ENCODE measurements at places on chromosomes 7 and 10. TPM values are rescaled to one million over a fixed set of nuclear protein-coding genes. Genes with fewer than 3 reads are reported as not detected.

Gene WEE2
- total RNA-seq, result not detected

Gene SCIN
- total RNA-seq, result 0.17 TPM

Gene CHCHD3
- total RNA-seq, result 94.0 TPM

Gene OR2A1
- total RNA-seq, result under 0.01 TPM

Gene AKR1D1
- total RNA-seq, result not detected

Gene CYP26A1
- not detected for total RNA-seq

Gene DCLRE1A
- total RNA-seq, result 9.4 TPM

DNA sequence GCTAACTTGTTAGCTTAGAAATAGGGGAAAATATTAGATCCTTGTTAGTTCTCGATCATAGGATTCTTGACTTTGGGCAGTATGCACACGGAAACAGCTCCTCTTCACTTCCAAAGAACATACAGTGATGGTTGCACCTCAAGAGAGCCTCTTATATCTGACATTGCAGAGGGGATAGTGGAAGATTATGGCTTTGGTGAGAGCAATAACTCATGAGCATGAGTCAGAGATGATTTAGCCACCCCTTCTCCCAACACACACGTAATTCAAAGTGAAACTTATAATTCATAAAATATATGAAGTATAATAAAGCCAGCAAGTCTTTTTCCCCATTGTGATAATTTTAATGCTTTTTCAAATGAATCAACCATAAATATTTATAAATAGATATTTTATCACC, 683.7 kb downstream of the POM121L12 start:
- DNase-seq, result no peak

DNA sequence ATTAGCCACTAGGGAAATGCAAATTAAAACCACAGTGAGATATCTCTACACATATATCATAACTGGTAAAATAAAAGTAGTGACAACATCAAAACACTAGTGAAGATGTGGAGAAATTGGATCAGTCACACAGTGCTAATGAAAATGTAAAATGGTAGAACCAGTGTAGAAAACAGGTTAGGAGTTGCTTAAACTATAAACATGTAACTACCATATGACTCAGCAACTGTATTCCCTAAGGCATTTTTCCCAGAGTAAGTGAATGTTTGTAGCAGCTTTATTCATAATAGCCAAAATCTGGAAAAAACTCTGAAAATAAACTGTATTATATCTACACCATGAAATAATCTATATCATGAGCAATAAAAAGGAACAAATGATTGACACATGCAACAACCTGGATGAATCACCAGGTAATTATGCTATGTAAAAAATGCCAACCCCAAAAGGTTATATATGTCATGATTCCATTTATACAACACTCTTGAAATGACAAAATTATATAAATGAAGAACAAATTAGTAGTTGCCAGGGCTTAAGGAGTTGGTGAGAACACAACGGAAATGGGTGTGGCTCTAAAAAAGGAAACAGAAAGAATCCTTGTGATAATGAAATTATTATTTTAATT, 22.8 kb downstream of the SLC25A40 start:
- no peak for DNase-seq

- DNase-seq, result no peak
Observed at GRCh38 chr10:123966896-123967231, 75.3 kb upstream of the CPXM2 start.

DNA sequence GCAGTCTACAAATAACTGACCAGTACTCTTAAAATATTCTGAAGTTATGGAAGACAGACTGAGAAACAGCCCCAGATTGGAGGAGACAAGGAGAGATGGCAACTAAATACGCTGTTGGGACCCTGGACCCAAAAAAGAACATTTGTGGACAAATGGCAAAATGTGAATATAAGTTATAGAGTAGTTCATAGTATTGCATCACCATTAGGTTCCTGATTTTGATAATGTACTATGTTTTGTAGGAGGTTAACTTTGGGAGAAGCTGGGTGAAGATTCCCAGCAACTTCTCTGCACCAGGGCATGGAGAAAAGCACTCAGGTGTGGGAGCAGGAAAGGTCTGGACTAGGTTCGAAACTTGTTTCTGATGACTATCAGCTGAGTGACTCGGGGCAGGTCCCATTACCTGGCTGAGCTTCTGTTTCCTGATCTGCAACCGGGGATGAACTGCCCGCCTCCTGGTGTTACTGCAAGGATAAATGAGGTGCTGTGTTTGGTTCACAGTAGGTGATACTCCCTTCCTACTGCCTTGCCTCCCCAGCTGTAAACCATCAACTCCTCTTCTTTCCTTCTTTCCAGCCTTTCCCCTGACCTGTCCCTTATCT, 48.2 kb downstream of the EEPD1 start:
- DNase-seq, result no peak

GRCh38 chr10:73779539-73780197, 2.2 kb upstream of the CHCHD1 start:
- DNase-seq, result no peak

GRCh38 chr10:61211468-61211867, 241.7 kb downstream of the TMEM26 start:
- peak; percentile 3 for DNase-seq

DNA sequence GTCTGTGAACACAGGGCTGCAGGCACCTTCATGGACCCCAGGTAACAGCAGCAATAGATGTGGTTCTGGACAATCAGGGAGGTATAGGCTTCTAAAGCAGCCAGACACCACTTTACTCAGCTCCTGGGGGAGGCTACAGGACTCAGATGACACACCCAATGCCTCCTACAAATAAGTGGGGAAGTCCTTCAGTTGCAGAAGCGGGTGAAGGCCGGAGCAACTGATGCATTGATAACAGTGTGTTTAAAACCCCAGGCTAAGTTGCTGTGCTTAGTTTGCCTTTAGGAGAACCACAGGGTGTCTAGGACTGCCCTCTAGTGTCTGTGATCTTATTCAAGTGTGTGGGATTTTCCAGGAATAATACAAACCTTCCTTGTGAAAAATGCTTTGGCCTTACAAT, 5.9 kb upstream of the ITGA8 start:
- DNase-seq, result peak; percentile 48

DNA sequence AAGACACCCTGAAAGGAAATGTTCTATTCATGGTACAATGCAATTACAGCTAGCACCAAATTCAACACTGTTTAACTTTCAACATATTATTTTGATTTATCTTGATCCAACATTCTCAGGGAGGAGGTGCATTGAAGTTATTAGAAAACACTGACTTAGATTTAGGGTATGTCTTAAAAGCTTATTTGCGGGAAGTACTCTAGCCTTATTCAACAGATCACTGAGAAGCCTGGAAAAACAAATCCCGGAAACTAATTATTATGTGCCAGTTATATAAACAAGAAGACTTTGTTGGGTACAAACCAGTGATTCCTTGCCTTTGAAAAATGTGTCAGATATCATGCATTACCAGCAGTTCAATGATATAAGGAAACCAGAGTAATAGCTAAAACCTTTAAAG, 160.1 kb downstream of the CFTR start:
- DNase-seq, result no peak

- DNase-seq, result no peak
Observed at GRCh38 chr7:139124084-139124914, 14.8 kb upstream of the ZC3HAV1 start.

DNA sequence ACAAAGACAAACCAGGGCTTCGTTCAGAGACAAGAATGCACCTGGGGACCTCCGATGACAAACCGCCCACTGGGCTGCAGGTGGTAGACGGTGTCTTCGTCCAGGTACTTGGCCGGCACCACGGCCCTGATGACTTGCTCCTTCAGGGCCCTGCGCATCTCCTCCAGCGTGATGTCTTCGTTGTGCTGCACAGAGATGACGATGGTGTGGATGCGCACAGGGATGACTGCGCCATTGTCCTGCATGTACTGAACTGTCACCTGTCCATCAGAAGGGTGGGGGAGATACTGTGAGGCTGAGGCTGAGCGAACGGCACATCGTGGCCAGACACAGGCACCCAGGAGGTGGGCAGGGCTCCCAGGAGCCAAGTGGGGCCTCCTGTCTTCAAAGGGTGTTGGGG, 13.1 kb downstream of the MAT1A start:
- DNase-seq, result no peak

- DNase-seq, result peak; percentile 92
Observed at GRCh38 chr10:79488336-79488735, 24.0 kb upstream of the EIF5AL1 start.

GRCh38 chr7:76259124-76260093, 43.1 kb upstream of the HSPB1 start:
- no peak for DNase-seq

GRCh38 chr10:5447611-5448071, 35.3 kb downstream of the NET1 start:
- DNase-seq, result peak; percentile 49

GRCh38 chr10:83037653-83038052, 1101.7 kb upstream of the GHITM start:
- no peak for DNase-seq

GRCh38 chr7:99465421-99465768, 572 bp downstream of the ATP5MF start:
- DNase-seq, result no peak

DNA sequence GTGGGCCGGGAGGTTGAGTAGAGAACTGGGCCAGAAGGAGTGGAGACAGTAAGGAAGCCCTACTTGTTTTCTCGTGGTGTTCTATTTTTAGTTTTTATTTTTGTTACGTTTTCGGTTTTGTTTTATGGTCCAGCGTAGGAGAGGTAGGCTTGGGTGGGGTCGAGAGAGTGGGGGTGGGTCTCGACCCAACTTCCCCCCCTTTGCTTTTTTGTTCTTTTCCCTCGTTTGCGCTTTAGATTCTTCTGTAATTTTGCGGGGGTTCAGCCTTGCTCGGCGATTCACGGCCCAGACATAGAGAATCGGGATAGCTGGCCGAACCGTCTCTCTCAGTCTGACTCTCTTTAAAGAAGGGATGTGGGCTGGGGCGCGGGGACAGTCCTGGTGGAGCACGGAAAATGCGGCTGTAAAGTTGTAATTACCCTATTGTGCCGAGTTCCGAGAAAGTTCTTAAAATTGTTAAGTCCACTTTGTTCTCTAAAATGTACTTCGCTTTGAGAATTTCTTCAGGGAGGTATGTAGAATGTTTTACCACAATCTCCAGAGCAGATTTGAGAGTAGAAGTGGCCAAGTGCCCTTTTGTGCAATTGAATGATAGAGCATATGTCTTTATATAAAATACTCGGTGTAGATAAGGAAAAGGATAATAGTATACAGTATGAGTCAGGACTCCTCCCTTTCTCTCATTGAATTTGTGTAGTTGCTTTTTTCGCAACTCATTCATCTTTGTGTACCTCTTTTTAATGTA, 816 bp downstream of the DMTF1 start:
- DNase-seq, result peak; percentile 41

DNA sequence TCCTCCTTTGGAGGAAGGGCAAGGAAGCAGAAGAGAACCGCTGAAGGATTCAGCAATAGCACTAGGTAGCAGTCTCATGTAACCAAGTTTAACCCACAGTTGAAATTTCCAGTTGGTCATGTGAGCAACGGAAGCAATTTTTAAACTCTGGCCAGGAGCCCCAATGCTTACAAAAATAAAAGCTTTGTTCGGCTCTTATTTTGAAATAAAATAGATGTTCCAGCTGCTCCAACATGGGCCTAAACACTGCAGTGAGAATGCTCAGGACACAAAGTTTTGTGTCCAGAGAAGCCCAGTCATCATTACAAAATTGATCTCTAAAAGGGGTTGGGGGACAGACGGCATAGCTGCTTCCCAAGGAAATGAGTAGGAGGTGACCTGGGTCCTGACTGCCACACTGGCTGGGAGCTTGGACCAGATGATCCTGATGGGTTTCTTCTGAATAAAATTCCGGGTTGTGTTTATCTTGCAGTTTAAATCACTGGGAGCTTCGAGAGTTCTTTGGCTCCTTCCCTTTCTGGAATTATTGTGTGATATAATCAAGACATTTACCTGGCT, 452 bp upstream of the TMEM140 start:
- DNase-seq, result no peak

- DNase-seq, result no peak
Observed at GRCh38 chr7:123847868-123848267, 2.9 kb downstream of the HYAL4 start.

DNA sequence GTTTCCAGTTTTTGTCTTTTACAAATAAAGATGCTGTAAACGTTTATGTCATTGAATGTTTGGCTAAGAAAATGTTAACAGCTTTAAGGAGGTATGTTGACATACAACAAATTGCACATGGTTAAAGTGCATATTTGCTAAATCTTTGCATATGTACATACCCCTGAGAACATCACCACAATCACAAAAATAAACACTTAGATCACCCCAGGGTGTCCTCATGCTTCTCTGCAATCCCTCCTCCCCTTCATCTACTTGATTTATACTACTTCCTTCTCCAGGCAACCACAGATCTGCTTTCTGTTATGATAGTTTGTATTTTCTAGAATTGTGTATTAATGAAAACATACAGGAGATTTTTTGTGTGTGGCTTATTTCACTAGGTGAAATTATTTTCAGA, 209.5 kb downstream of the GLRX3 start:
- no peak for DNase-seq

All from fibroblast of lung (primary cell).